Activated T-helper 17 cell treated with anti-CD3 and anti-CD28 coated beads, Interleukin-2, amount 50 U/mL, for 72 hours (primary cell): ENCODE measurements at places on chromosomes 3 and 15. TPM values are rescaled to one million over a fixed set of nuclear protein-coding genes. Genes with fewer than 3 reads are reported as not detected.

DNA sequence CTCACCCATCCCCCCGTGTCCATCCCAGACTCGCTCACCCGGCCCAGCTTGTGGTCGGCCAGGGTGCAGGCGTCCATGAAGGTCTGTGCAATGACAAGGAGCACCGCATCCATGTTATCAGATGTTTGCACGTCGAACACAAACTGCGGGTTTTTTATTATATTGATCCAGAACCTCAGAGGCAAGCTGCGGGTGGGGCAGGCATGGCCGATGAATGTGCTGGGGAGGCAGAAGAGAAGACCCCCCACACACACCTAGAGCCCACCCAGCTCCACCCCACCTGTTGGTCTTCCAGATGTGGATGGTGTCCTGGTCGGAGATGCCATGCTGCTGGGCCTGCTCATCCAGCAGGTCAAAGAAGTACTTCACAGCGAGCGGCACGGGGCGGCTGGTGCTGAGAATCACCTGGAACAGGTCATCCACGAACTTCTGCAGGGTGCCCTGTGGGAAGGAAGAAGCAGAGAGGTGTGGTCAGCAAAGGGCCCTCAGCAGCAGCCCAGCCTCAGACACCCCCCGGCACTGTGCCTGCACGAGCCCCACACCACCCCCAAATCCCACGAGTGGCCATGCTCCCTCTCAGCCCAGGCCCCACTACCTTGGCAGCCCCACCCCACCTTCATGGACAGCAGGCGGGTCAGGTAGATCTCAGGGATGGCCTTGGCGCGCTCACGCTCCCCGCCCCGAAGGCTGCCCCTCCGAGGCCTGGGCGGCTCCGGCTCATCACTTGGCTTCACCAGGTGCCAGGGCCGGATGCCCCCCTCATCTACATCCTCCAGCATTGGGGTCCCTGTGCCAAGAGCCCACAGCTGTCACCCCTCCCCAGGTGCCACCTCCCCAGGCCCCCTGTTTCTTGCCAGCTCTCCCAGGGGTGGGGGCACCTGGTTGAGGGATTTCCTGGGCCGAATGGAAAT lies 20.3 kb downstream of the PLXNB1 start:
- no peak for ATAC-seq

DNA sequence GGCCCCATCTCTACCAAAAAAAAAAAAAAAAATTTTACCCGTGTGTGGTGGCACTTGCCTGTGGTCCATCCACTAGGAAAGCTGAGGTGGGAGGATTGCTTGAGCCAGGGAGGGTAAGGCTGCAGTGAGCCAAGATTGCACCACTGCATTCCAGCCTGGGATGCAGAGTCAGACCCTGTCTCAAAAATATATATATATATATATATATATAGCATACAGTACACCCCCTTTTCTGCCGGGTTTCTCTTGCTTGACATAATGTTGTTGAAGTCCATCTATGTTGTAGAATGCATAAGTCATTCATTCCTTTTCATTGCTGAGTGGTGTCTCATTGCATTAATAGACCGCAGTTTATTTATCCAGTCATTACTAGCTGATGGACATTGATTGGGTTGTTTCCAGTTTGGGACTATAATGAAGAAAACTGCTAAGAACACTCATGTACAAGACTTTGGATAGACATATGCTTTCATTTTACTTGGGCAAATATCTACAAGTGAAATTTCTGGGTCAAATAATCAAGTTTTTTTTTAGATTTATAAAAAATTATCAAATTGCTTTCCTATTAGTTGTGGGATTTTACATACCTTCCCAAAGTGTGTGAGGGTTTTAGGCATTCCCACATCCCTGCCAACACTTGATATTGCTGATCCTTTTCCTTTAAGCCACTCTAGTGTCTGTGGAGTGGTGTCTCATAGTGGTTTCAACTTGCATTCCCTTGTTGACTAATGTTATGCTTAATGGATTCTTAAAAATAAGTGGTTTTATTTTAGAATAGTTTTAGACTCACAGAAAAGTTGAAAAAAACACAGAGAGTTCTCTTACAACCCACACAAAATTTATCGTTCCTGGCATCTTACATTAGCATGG lies 2.1 kb upstream of the PRR20G start:
- ATAC-seq = peak; percentile 31

DNA sequence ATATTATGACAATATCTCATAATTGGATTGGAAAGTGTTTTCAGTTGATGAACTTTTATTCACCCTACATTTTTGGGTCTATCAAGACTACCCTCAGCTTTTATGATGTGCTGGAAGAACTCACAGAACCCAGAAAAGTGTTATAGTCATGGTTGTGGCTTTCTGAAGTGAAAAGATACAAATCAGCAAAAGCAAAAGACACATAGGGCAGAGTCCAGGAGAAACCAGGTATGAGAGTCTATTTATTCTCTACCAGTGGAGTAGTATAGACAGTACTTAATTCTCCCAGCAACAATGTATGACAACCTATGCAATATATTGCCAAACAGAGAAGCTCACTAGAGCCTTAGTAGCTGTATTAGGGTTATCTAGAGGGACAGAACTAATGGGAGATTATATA lies 280.4 kb upstream of the TTC14 start:
- no peak for ATAC-seq

DNA sequence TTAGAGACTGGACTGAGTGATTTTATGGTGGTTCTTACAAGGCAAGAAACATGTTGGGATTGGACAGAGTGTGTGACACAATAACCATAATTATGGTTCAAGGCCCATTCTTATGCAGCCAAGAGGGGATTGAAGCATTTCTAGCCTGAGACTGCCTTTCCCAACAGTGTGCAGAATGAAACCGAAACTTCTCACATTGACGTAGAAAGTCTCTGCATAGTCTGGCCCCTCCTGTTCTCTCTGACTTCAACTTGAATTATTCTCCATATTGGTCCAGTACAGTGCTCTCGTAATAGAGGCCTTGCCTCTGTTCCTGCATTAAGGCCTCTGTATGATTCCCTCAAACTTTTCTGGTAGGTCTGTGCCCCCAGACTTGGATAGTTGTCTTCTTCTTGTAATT lies 138.3 kb downstream of the DIPK2A start:
- ATAC-seq = peak; percentile 62

DNA sequence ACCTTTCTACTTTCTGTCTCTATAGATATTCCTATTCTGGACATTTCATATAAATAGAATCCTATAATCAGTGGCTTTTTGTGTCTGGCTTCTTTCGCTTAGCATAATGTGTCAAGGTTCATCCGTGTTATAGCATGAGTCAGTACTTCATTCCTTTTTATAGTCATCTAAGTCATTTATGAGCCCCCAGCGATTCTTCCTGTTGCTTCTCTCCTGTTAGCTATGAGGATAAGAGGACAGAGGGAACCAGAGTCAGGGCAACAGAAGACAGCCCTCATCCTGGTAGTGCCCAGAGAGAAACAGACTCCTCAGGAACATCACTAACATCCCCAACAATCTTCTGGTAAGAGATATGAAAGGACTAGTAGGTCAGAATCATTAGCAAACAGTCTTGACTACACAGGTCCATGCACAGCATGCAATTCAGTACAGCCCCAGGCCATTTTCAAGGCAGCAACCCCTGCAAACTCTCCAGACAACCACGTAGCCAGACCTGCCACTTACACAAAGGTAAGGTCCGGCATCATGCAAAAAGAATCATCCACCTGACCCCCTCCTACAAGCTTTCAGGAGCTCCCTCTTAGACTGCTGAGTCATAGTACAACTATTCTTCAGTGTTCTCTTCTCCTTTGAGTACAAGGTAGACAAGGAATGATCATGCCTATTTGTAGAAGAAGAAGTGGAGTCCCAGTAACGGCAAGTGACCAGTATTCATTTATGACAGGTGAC lies 91.5 kb downstream of the MYLK start:
- ATAC-seq = no peak

DNA sequence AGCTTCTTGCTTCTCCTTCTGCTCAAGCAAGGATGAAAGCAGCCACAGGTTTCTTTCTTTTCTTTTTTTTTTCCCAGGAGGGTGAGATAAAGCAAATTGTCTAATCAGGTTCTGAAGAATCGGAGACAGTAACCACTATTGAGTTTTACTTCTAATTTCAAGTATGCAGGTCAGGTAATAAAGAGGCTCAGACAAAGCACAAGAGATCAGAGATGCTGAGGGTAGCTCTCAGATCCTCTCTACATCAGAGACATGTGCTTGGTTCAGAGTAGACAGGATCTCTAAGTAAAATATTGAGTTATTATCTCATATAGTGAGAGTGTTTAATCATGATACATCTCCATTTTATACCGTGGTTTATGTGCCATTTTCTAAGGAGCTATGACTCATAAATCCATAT lies 168.5 kb downstream of the NFKBIZ start:
- ATAC-seq = no peak

GRCh38 chr3:19898721-19899120 lies 35.3 kb downstream of the EFHB start:
- no peak for ATAC-seq

GRCh38 chr3:46289966-46290365 lies 47.7 kb downstream of the CCR3 start:
- ATAC-seq = no peak

- peak; percentile 46 for ATAC-seq
Observed at GRCh38 chr3:157282261-157283191, 122.6 kb upstream of the CCNL1 start.

- no peak for ATAC-seq
Observed at GRCh38 chr3:160921020-160921635, 165.1 kb downstream of the PPM1L start.

DNA sequence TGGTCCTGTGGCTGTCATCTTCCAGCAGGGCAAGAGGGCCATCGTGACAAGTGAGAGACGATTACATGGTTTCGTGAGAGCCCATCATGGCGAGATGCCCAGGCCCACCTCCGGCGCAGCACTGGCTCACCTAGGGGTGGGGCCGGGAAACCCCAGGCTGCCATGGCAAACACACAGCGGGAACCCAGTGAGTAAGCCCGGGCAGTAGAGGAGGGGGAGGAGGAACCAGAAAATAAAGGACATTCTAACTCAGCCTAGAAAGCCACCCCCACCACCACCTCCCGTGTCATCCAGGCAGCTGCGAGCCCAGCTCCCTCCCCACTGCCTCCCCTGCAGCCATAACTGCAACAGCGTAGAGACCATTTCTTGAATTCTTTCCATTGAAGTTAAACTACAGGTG lies 52.3 kb downstream of the PCSK6 start:
- no peak for ATAC-seq

GRCh38 chr15:90036806-90037510 lies 35.8 kb downstream of the ZNF710 start:
- ATAC-seq = no peak

- no peak for ATAC-seq
Observed at GRCh38 chr3:150227839-150228238, 180.3 kb upstream of the TSC22D2 start.

DNA sequence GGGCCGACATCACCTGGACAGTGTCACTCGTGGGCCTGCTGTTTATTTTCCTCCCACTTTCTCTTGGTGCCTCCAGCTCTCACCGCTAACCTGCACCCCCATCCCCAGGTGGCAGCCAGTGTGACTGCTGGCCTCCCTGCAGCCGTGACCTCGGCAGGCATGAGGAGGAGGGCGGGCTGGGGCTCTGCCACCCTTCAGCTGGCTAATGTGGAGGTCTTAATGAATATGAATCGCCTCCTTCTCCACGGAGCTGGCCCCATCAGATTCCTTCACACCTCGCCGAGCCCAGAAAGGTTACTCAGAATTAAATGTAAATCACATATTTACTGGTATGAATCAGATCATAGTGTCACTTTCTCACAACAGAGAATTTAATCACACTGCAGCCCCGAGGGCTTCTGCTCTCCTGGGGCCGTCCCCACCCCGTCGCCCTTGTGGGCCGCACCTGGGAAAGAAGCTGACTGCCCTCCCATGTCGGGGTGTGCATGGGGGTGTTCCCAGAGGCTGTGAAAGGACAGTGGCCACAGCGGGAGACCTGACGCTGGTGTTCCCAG lies 171.1 kb upstream of the TLE3 start:
- ATAC-seq = peak; percentile 52

GRCh38 chr3:73315706-73316105 lies 254.2 kb downstream of the EBLN2 start:
- no peak for ATAC-seq

GRCh38 chr3:79019137-79019923 lies 748.5 kb downstream of the ROBO1 start:
- ATAC-seq = no peak

DNA sequence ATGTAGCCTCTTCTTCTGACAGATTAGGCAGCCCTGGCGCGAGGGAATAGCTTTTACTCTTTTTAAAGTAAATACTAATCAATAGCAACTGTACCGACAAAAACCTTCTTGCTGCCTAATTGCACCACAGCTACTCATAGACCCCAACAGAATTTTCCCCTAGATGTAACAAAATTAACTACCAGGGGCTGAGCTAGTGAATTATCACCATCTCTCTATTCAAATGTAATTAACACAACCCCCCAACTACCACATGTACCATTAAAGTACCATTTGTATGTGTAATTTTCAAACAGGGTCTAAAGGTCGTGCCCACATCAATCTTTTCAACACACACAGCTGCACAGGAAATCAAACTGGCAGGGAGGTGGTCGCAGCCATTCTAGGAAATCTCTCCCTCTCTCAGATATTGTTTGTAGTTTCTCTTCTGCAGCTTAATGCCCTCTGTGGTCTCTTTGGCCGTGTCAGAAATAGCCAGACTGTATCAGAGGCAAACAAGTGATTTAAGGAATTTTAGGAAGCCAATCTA lies 322.9 kb downstream of the RORA start:
- ATAC-seq = no peak

DNA sequence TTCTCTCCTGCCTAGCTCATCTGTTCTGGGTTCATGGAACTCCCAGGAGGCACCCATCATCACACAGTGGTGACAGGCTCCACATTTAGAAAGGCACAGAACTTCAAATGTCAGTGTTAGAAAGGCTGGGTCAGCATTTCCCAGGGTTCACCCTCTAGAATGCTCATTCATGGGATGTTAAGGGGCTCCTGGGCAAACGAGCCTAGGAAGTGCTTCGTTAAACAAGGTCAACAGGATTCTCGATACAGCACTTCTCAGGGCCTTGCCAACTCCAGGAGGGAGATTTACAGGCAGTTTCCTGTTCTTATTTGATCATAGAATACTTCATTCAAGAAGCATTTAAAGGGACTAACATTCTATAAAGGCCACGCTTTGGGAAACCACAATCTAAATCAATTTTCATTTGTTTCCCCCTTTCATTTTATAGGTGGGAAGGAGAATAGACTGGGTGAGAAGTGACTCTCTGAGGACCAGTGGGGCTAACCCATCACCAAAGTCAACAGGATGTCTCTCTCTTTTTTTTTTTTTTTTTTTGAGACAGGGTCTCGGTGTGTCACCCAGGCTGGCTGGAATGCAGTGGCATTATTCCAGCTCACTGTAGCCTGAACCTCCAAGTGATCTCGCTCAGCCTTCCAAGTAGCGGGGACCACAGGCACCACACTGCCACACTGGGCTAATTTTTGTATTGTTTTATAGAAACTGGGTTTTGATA lies 14.3 kb downstream of the IGDCC4 start:
- no peak for ATAC-seq

GRCh38 chr3:99867594-99868310 lies 50.1 kb downstream of the CMSS1 start:
- ATAC-seq = peak; percentile 66

- ATAC-seq = no peak
Observed at GRCh38 chr3:194272861-194273742, 78.0 kb downstream of the CPN2 start.

Gene ATP8B4
- total RNA-seq = 26.1 TPM

Gene SLC22A14
- total RNA-seq = 0.15 TPM

Gene KPNA4
- total RNA-seq = 39.9 TPM

Gene FGD5
- total RNA-seq = 0.06 TPM

Gene BCL2A1
- total RNA-seq = 32.7 TPM

Gene PAQR5
- not detected for total RNA-seq

Gene RBPMS2
- not detected for total RNA-seq

Gene ALDH1A3
- not detected for total RNA-seq

Gene SCAP
- 44.0 TPM for total RNA-seq

Gene SAMD7
- total RNA-seq = not detected

Gene SLC51A
- not detected for total RNA-seq
